Cortex of kidney (tissue), 1 donor: ENCODE measurements at places on chromosomes 1 and 21.

DNA sequence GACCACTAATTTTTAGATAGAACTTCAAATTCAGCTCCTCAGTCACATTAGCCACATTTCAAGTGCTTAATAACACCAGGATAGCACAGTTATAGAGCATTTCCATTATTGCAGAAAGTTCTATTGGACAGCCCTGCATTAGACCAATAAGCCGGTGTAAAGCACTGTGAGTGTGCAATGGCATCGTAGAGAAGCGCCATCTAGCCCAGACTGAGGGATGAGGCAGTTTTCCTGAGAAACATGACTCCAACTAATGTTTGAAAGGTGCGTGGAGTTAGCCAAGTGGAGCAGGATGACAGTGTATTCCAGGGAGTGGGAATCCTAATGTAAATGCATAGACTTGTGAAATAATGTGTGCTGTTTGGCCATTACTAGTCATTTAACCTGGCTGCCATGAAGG lies 7.7 kb downstream of the RPE65 start:
- DNase-seq, result no peak

DNA sequence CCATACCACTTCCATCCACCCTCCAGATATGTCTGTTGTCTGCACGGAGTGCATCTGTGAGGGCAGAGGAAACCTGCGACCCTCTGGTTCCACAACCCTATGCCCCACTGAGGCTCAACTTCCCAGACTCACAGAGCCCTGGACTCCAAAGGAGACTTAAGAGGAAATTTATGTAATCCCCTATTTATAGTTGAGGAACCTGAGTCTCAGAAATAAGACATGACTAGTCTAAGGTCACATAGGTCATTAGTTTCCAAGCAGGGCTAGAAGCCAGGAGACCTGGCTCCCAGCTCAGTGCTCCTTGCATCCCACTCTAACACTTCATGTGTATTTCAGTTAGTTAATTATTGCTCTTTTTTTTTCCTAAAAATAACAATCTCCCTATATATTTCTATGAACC lies 15.7 kb upstream of the LEMD1 start:
- no peak for DNase-seq

DNA sequence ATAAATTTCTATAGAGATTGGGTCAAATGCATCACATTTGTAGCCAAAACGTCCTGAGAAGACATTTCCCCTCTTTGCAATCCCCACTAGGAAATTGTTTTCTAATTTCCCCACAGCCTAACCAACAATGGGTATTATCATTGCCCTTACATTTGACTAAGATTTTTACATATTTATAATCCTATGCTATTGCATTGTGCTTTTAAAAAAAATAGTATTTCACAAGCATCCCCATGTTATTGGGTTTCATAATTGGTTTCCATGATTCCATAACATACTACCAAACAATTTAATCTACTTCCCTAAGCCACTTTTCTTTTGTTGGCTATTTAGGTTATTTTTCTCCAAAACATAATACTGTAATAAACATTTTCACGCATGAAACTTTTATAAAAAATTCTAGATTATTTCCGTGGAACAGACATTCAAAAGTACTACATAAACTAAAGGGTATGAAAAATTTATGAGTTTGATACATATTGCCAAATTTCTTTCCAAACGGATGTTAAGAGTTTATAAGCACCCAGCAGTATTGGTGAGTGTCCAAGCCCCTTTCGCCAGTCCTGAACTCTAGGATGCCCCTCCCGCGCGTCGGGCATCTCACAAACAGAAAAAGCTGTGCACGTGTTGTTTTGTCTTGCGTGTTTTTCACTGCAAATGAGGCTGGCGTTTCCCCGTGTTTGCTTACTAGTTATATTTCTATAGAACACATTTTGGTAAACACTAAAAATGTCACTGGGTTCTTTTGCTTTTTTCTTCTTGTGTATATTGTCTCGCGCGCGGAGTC lies 2.0 kb upstream of the LHX4 start:
- DNase-seq, result no peak

GRCh38 chr1:39926343-39926793 lies 24.7 kb upstream of the MYCL start:
- DNase-seq, result no peak

- no peak for DNase-seq
Measured at GRCh38 chr1:223844787-223845036, 1.0 kb downstream of the TP53BP2 start.

- no peak for DNase-seq
Measured at GRCh38 chr1:150160964-150161621, 11.4 kb downstream of the PLEKHO1 start.

GRCh38 chr1:110605901-110606656 lies at the start of gene KCNA2:
TSS of gene KCNA2 (minus strand) at chr1:110606358. CDS start at chr1:110604782, 1,576 bp downstream.
- DNase-seq, result no peak

DNA sequence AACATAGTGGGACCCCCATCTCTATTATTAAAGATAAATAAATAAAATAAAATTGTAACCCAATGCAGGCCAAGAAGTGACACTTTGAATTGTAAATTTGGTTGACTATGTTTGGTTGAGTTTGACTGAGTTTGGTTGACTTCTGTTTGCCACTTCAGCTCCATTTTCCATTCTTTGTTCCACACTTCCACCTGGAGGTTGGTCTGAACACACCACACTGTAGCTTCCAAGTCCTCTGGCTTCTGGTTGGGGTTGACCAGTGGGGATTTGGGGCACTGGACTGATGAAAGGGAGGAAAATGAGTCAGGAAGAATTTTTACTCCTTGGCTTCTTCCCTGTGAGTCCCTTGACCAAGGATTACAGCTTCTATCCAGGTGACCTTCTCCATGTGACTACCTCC lies 40.6 kb upstream of the DIPK1A start:
- no peak for DNase-seq

DNA sequence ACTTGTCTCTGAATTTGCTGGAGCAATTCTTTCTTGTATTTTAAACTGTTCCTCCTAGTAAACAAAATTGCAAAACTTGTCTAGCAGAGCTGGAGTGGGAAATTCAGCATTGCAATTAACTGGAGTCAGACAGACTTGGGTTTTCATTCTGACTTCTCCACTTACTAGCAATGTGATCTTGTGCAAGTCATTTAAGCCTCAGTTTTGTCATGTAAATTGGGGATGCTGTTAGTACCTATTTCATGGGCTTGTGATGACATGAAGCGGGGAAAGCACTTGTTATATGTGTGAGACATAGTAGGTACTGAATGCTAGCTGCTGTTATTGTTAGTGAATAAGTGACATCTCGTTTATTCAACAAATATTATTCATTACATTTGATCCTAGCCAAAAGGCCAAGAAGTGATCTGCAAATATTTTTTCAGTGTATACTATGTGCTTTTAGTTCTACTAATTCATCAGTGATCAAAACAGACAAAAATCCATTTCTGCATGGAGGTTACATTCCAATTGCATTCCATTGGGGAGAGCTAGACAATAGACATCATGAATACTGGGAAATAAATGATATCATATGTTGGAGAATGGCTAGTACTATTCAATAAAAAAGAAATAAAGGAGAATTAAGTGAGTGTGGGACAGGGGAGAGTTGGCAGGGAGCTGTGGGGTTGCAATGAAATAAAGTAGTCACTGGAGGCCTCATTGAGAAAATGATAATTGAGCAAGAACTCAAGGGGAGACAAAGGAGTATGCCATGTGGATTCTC lies 47.1 kb downstream of the CACHD1 start:
- no peak for DNase-seq

- no peak for DNase-seq
Measured at GRCh38 chr1:56409112-56409691, 170.2 kb downstream of the PLPP3 start.

GRCh38 chr1:109250454-109251276 lies 1.3 kb downstream of the CELSR2 start:
- DNase-seq, result no peak

DNA sequence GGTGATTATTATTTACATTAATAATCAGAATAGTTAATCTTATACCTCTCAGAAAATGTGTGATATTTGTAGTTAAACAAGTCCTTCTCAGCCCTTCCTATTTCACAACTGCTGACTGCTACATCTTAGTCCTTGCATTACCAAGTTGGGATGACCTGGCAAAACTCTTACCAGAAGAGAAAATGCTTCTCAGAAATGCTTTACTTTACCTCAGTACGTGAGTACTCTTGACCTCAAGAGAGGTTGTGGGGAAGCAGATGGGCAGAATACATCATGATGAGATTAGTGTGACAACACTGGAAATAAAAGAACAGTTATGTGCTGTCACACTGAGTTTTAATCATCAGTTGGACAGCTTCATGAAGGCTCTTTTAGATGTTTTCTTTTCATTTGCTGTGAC lies 16.2 kb downstream of the CFAP126 start:
- DNase-seq, result no peak

DNA sequence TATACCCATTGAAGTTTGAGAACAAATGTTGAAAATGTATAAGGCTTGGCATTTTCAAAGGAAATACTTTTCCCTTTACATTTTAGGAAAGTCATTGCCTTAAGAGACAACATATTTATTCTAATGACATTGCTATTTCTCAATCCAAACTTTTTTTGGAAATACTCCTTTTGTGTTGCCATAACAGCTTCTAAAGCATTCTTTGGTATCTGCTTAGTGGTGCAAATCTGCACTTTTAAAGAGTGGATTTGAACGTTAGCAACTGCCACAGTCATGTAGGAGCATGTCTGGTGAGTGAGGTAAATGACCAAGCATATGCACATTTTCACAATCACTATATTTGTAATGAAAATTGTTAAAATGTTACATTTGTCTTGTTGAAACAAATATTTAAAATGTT lies 124.4 kb upstream of the GORAB start:
- no peak for DNase-seq

- DNase-seq, result no peak
Measured at GRCh38 chr1:58162952-58163550, 383.5 kb downstream of the OMA1 start.

DNA sequence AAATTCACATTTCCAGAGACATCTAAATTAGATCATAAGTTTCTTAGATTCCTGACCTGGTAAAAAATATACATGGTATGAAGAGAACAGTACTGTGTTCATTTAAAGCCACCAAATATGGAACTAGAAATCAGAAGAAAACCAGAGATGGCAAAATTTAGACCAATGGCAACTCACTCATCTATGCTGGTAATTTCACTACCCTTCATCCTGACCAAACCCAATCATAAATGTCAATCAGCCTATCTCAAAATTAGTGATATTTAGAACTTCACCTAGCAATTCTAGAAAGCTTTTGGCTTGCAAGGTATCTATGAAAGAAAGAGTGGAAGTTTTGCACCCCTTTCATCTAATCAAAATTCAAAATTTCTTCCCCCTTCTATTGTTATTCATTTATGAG lies 107.7 kb downstream of the NIBAN1 start:
- no peak for DNase-seq

- no peak for DNase-seq
Measured at GRCh38 chr1:230839173-230839572, 29.1 kb downstream of the C1orf198 start.

DNA sequence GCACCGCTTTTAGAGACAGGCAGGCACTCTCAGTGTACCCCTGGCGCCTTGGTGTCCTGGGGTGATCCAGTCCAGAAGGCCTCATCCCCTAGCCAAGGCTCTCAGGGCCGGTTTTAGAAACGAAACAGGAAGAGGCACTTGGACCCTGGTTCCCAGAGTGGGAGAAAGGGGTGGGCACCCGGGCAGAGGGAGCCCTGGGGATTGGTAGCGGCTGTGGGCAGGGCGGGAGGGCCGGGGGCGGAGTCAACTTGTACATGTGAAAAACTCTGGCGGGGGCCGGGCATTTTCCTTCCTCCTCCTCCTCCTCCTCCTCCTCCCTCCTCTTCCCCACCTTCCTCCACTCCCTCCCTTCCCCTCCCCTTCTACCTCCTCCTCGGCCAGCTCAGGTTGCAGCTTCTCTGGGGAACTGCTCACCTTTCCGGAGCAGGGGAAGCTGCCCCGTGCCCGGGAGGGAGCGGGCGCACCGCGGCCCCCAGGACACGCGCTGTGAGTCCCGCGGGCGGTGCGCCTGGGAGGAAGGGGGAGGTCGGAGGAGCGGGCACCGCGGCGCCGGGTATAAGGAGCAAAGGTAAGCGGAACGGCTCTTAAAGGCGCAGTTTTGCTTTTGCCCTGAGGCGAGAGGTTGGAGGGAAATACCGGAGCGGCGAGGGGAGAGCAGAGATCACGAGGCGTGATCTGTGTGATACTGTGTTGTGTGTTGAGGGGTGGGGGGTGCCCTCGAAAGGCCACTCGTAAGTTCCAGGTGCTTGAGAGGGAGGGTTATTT lies at the start of gene CDK18:
CDK18 (plus strand) TSS at position 359 of the 765 bp plus-strand sequence. CDS start 18,499 bp downstream, outside the sequence.
- DNase-seq, result no peak

DNA sequence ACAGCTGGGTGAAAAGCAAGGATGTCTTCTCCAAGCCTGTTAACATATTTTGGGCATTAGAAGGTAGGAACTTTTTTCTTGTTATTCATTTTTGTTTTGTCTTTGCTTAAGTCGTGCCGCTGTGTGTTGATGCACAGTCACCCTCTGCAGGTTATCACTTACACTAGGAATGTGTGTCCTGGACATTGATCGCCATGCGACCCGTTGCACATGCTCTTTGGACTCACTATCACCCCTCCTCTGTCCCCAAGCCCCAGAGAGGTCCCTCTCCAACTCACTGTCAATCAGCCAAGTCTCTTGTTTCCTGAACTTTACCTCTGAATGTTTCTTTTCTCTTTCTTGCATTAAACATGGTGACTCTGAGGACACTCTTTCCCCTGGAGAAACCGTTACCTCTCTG lies 40.0 kb upstream of the CD101 start:
- no peak for DNase-seq

DNA sequence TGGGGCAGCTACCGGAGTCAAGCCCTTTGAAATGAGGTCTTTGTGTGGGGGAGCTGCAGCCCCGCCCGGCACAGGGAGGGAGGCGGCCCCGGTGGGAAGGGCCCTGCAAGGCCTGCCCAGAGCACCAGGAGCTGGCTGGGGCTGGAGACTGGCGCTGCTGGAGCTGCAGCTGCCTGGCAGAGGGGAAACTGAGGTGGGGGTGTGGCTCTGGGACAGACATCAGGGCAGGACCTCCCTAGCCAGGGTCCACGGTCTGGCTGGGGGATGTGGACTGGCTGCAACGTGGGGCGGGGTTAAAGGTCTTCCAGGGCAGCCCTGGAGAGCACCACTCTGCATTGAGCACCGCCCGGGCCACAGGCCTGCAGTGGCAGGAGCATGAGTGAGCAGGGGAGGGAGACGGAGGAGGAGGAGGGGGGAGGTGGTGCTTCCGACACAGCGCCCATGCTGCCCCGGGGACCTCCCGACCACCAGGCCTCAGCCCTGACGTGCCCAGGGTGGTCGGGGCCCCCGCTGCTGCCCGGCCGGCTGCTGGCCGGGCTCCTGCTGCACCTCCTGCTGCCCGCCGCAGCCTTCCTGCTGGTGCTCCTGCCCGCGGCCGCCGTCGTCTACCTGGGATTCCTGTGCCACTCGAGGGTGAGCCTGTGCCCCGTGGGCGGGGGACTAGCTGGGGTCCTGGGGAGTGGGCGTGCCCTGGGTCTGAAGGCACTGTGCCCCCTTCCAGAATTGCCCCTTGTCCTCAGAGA lies 4.8 kb upstream of the ANKRD65 start:
- DNase-seq, result no peak

DNA sequence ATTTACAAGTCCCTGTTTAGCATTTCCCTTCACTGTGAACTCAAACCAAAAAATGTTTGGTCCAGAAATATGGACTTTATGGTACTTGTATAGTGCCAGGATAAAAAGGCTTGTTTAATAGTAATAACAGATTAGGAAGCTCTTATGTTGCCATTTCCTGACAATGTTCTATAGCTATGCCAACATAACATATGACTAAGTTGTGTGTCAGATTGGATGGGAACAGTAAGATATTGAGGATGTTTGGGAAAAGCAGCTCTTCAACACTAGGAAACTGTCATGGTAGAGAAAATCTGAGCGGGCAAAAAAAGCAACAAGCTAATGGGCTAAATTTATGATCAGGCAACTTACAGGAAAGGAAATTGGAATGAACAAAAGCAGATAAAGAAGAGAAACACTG lies 287.1 kb upstream of the ADGRL4 start:
- no peak for DNase-seq

GRCh38 chr1:109482242-109482641 lies 1.5 kb upstream of the ATXN7L2 start:
- DNase-seq, result no peak
